ENCODE measurements at places on chromosomes 4 and X.

DNA sequence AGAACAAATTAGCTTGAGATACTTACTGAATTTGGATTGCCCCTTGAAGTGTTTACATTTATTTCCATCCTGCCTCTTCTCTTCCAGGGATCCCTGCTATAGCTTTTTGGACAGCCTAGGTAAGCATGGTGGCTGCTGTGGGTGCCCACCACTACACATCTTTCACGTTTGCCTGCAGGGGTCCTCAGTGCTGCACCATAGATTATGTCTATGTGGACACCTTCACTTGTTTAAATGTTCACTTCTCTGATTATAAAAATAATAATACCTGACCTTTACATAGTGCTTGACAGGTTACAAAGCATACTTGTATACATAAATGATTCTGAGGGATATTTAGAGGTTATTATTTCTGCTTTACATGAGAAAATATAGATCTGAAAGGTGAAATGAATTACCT, 67.9 kb upstream of the SLC4A4 start:
- DNase-seq, result no peak

GRCh38 chrX:133544778-133545177, 129.5 kb upstream of the GPC4 start:
- DNase-seq, result no peak

DNA sequence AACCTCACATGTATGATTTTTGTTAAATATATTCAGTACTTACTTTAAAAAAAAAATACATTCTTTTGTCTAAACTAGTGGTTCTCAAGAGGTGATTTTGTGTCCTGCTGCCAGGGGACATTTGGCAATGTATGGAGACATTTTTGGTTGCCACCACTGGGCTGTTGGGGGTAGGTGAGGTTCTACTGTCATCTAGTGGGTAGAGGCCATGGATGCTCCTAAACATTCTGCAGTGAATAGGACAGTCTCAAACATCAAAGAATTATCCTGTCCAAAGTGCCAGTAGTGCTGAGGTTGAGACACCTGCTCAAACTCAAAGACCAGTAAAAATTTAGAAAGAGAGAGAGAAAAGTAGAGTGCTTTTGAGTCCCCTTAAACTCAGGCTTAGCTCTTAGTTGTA, 32.9 kb upstream of the PGM2 start:
- no peak for DNase-seq

GRCh38 chr4:100268789-100269188, 78.5 kb upstream of the DDIT4L start:
- DNase-seq, result no peak

- DNase-seq, result no peak
These were observed 71.2 kb downstream of the TACR3 start for GRCh38 chr4:103648541-103648940.

- no peak for DNase-seq
These were observed 29.1 kb upstream of the CD38 start for GRCh38 chr4:15749001-15749400.

Measured in right cardiac atrium (tissue), 5 donors.